ENCODE measurements at places on chromosomes 5 and 9.
A peak's percentile ranks its signal among the peaks of the same experiment; 100 is the strongest.

- peak; percentile 43 for DNase-seq
Measured at GRCh38 chr9:10946676-10947410, 334.0 kb upstream of the PTPRD start.

DNA sequence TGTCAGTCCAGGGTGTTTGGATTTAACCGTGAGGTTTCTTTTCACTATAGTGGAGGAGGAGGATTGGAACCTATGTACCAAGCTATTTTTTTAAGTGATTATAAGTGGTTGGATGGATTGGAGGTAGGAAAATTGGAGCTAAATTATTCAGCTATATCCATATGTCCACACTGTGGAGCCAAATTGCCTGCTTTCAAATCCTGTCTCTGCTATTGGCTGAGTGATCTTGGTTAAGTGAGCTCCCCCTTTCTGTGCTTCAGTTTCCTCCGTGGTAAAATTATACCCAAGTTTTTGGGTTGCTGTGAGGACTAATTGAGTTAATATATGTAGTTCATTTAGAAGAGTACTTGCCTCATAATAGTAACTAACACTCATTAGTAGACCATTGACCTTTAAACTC, 2.5 kb downstream of the CENPP start:
- DNase-seq, result peak; percentile 41

DNA sequence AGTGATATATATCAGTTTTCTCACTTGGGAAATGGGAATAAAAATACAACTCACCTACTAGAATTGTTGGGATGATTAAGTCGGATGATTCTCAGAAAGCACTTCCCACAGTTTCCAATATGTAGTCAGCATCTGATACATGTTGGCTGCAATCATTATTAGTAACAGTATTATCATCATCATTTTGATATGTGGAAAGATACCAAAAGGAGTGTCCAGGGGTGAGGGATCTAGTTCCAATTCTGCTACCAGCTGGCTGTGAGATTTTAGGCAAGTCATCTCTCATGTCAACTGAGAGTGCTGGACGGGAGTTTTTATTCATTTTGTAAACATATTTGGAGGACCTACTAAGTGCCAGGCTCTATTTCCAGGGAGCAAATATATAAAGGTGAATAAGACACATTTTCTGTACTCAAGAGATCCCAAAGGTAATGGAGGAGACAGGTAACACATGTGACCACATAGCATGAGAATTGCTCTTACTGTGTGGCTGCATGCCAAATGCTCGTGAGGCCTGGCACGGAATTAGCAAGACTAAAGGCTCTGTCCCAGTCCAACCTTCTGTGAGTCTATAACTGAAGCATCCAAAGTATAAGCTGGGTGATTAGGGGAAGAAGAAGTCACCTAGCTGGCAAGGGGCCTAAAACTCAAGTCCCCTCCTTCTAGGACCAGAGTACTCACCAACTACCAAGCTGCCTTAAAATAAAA, 83.0 kb downstream of the GRIA1 start:
- DNase-seq, result no peak

- no peak for DNase-seq
Measured at GRCh38 chr9:127209948-127210640, 54.5 kb upstream of the GARNL3 start.

DNA sequence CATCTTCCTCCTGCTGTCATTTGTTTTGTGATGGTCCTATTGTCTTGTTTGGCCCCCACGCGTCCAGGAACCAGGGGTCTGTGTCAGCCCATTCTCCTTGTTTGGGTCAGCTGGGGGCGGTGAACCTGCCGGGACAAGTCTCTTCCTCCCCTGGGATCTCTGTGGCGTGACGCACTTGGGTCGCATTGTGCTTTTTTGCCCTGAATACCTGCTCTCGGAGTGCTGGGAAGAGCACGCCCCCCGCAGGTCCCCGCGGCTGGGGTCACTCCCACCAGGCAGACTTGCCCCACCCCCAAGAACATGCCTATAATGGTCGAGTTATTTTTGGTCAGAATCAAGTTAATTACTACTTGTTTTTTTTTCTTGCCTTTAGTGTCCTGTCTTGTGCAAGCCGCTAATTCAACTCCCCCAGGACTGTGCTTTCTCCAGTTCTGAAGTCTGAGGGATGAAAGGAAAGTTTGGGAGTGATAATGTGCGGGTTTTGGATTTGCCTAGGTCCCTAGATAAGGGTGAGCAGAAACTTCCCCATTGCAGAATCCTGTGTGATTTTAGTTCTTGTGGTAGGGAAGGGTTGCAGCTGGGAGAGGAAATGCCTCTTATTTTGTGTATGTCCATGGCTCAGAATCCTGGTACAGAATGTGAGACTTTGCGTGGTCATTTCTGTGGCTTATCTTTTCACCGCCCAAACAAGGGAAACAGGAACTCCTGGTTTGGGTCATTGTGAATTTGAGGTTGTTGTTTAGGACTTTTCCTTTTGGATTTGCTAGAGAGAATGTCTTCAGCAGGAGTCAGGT, 789 bp downstream of the ACER2 start:
- peak; percentile 6 for DNase-seq

DNA sequence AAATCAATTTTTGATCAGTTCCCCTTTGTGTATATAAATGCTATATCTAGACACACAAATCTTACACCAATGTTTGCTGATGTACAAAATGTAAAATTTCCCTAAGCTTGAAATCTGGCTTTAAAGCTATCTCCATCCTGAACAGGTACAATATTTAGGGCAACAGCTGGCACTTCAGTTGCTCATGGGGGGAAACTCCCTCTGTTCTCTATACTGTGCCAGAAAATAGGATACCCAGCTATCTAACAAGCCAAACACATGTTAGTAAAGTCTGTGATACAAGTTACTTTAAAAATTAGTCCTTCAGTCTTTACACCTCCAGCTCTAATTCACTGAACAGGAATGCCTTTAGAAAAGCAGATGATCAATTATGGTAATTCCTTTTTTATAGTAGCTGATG, 191.8 kb downstream of the SLF1 start:
- DNase-seq, result no peak

GRCh38 chr5:98593418-98593817, 180.0 kb upstream of the RGMB start:
- DNase-seq, result no peak

DNA sequence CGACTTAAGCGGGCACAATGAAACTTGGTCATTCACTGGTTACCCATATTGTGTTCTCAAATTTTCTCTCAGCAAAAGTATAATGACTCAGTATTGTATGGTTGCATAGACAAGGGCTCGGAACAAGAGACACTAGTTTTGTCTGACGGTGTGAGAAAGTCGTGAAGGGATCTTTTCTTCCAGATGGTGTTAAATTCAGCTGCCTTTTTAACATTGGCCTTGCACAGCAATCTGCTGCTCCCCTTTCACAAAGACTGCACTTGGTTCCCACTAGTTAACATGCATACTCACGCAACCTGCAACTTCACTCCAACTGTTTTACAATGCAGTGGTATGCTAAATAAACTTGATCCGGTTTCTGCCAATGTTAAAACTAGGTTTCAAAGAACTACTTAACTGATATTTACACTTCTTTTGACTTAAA, 219.2 kb downstream of the MEF2C start:
- DNase-seq, result no peak

DNA sequence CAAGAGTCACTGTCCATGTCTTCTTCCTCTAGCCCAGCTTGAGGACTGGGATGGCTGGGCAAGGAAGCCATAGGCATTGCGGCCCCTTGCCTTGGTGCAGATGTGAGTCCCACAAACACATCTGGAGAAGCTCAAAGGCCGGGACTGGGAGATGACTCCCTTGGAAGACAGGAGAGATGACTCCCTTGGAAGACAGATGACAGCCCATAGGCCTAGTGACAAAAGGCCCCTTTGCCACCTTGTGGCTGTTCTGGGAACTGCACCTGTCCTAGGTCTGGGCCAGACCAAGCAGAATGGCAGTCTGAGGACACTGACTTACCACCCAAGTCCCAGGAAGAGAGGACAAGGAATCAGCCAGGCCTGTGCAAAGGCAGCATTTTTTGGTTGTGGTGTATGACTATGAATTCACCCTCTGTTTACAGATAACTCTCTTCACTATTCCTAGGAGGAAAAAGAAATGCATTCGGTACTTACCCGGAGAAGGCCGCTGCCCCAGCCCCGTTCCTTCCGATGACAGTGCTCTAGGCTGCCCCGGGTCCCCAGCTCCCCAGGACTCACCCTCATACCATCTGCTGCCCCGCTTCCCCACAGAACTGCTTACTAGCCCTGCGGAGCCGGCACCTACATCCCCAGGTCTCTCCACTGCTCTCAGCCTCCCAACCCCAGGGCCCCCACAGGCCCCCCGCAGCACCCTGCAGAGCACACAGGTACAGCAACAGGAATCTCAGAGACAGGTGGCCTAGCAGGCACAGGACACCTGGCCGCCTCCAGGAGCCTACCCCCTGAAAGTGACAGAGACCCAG, 30.8 kb downstream of the SKP1 start:
- peak; percentile 73 for DNase-seq

DNA sequence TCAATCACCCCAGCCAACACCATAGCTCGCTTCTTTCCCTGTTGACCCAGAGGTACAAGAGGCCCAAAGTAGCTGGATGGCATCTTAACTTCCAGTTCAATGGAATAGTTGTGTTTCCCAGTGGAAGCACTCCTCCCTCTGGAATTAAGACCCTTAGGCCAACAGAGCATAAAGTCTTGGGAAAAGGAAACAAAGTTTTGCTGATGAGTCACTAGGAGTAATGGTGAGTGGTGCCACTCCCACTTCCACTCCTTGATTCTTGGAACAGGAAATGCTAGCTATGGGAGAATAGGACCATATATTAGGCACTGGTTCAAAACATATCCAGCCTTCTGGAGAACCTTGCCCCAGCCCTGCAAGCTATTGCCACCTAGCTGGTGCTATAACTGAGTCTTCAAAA, 44.7 kb upstream of the LMX1B start:
- DNase-seq, result peak; percentile 83

- no peak for DNase-seq
Measured at GRCh38 chr5:32625547-32625946, 40.2 kb downstream of the SUB1 start.

GRCh38 chr5:174532455-174533453, 191.6 kb upstream of the MSX2 start:
- peak; percentile 98 for DNase-seq

DNA sequence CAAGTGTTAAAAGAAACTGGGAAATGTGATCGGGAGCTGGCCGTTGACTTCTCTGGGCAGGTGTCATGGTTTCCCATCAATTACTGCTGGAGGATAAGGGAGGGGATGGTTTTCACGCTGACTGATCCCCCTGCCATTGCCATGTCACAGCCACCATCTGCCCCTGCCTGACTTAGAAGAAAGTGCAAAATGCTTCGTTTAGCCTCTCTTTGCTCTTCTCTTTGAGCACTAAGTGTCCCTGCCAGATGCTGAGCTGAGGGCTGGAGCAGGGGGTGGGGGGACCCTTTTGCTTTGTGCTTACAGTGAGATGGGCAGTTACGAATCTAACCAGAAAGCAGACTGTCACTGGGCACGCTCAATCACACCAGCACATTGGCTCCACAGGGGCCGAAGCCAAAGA, 138.4 kb upstream of the ALDH1B1 start:
- no peak for DNase-seq

DNA sequence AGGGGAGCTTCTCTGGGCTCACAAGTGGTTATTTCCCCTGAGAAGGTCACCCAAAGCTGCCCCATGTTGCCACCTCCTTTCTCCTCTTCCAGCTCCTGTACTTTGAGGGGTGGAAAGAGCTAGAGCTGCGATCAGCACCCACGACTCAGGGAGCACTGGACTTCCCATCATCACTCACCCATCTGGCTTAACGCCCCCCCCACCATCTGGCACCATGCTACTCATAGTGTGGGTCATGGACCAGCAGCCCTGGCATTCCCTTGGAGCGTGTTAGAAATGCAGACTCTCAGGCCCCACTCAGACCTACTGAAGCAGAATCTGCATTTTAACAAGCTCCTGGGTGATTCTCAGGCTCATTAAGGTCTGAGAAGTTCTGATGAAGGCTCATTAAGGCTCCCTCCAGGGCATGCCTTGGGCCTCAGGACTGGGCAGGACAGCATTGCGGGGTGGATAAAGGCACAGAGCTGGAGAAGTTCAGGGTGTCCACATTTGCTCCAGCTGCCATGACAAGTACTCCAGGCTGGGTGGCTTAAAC, 67.3 kb downstream of the GALNT12 start:
- no peak for DNase-seq

DNA sequence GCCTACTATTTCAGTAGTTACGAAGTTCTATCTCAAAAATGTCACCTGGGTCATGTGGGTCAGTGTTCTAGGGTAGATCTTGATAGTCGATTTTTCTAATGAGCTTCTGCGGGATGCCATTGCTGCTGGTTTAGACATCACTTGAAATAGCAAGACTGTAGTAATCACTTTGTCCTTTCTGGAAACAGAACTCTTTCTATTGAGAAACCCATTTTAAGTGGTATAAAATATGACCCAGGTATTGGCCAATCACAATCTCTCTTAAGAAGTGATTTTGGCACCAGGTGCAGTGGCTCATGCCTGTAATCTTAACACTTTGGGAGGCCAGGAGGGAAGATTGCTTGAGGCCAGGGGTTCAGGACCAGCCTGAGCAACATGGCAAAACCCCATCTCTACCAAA, 17.6 kb downstream of the ARRDC3 start:
- DNase-seq, result no peak
